ENCODE measurements at places on chromosomes 16 and 17.
A peak's percentile ranks its signal among the peaks of the same experiment; 100 is the strongest.

DNA sequence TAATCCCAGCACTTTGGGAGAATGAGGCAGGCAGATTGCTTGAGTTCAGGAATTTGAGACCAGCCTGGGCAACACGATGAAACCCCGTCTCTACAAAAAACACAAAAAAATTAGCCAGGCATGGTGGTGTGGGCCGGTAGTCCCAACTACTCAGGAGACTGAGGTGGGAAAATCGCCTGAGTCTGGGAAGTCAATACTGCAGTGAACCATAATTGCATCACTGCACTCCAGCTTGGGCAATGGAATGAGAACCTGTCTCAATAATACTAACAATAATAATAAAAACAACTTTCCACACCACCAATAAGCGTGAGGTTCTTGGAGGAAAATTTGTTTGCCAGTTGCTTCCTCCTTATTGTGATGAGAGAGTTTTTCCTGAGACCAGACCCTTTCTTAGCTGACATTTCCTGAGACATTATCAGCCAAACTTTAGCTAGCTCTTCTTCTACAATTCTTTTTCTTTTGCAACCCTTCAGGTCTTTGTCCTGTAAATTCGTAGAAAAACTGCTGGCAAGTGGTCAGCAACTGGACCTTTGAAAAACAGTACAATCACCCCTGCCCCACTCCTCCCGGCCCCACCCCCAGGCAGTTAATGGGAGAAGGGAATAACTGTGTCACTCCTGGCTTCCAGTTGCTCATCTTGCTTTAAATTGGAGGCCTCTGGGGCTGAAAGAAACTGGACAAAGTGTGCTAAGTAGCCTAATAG, 3.5 kb upstream of the EZH1 start:
- DNase-seq, result no peak

- DNase-seq, result no peak
These were observed 5.1 kb upstream of the NME4 start for GRCh38 chr16:391885-392335.

GRCh38 chr17:34434052-34434451, 71.0 kb upstream of the CCL1 start:
- DNase-seq, result no peak

DNA sequence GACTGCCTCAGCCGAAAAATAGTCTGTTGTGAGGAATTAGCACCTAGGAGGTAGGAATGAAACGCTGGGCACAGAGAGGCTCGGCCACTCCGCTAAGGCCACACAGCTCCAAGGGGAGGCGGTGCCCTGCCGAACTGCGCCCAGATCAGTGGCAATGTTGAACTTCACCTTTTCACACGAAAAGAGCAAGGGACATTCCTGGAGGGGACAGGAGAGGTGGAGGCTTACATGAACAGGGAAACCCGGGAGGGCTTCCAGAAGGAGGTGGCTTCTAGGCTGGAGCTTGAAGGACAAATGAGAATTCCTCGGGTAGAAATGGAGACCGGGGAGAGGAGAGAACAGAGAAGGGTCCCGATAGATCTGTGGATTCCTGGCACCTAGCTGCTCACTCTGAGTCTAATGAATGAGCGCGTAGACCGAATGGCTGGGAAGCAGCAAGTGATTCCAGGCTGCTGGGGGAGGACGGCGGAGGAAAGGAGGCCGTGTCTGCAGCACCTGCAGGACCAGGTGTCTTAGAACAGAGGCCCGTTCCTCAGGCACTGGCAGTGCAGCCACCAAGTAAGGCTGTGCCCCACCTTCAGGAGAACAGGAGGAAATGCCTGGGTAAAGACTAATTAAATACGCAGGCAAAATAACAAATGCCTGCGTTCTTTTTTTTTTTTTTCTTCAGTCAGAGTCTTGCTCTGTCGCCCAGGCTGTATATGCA, 722 bp upstream of the SLC38A10 start:
- no peak for DNase-seq

GRCh38 chr17:60141111-60142018, 8.4 kb upstream of the CA4 start:
- DNase-seq, result no peak

GRCh38 chr17:53662608-53663007, 160.1 kb upstream of the KIF2B start:
- DNase-seq, result no peak

- DNase-seq, result no peak
These were observed 55.8 kb upstream of the TANC2 start for GRCh38 chr17:62910277-62910676.

- no peak for DNase-seq
These were observed 28.9 kb downstream of the SLC7A5 start for GRCh38 chr16:87840271-87840978.

DNA sequence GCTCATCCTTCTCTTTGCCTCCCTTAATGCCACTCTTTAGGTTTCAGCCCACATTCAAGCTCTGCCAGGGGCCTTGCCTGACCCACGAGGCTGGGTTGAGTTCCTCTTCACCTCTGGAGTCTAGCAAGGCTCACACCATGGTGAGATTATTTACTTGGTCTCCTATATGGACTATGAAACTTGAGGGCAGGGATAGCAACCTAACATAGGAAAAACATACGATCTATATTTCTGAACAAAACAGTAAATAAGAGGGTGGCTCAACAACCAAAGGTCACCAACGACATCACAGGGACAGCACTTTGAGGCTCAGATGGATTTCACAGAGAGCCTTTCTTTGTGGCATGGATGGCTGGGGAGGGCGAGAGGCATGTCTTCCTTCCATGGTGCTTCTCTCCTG, 197.0 kb downstream of the MAF start:
- no peak for DNase-seq

- no peak for DNase-seq
These were observed 62.9 kb downstream of the TMEM235 start for GRCh38 chr17:78294356-78294755.

DNA sequence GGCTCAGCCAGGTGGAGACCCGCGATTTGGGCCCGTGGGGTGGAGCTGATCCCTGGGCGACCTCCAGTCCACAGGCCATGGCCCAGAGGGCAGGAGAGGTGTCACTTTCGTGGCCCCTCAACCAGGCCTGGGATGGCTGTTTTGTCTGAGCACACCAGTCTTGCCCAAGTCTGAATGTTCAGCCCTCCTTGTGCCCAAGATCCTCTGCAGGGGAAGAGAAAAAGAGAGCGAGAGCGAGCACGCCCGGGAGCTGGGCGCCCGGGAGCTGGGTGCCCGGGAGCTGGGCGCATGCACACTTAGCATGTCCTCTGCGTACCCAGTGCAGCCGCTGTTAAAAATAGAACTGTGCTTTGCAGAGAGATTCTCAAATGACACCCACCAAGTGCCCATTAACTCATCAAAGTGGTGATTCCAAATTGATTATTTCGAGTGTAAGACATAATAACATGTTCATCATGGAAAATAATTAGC, 403.3 kb upstream of the TNRC6C start:
- DNase-seq, result no peak

- DNase-seq, result peak; percentile 53
These were observed 18.8 kb downstream of the ALOX15B start for GRCh38 chr17:8057691-8058114.

DNA sequence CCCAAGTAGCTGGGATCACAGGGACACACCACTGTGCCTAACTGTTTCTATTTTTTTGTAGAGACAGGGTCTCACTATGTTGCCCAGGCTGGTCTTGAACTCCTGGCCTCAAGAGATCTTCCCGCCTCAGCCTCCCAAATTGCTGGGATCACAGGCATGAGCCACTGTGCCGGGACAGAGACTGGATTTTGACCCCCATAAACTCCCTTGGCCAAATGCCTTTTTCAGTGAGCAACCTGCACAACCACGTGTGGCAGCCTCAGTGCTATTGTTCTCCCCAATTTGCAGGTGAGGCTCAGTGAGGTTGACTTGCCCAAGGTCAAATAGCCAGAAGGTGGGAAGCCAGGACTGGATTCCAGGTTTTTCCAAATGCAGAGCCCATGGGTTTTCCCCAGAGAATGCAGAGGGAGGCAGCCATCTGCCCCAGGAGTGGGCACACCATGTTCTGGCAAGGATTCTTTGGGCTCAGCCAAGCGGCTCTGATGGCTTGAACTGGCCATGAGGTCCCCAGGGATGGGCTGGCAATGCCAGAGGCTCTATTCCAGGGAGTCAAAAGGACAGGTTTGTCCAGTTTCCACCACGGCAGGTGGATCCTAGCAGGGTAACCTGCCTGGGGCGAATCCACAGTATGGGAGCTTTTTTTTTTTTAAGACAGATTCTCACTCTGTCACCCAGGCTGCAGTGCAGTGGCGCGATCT, 1.8 kb downstream of the IL27 start:
- DNase-seq, result no peak

DNA sequence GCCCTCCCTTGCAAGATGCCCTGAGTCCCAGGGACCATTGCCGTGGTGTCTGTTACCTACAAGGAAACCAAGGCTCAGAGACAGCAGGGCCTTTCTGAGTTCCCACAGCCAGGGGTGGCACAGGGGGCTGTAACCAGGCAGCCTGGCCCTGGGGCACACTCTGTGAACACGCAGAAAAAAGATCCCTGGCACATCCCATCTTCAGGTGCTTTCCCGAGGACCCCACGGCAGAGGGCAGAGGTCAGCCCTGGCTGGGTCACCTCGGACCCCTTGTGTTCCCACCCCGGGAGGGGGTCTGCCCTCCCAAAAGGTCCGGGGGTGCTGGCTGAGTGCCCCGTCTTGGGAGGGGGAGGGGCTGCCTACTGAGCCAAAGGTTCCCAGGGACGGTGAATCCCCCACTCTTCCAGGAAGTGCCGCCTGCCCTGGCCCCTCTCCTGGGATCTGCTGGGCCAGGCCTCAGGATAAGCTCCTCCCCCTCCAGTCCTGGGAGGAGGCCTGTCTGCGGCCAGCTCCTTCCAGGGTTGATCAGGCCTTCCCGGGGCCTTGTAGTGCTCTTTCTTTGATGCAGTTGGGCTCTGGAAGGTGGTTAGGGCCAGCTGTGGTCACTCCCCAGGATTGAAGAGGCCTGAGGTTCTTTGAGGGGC, 8.1 kb downstream of the GLIS2 start:
- DNase-seq, result no peak

- DNase-seq, result no peak
These were observed 13.5 kb downstream of the SARM1 start for GRCh38 chr17:28385037-28385400.

GRCh38 chr16:55899857-55900256, 24.7 kb upstream of the CES5A start:
- no peak for DNase-seq

DNA sequence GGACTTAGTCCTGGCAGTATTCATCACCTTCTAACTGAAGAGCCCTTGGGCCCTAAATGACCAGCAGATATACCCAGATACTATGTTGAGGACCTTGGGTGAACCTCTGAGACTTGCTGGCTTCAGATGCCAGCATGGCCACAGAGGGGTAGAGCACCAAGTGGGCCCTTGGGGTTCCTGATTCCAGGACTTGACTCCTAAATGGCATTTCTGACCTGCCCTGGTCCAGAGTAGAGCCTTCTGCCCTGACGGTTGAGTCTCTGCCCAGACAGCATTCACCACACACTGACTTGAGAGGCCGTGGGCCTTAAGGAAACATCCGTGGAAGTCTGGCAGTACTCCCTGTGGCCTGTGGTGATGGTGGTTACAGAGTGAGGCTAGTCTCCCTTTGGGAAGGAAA, 2.8 kb upstream of the APPBP2 start:
- no peak for DNase-seq

GRCh38 chr16:84443166-84443802, 61.2 kb downstream of the MEAK7 start:
- DNase-seq, result no peak

- no peak for DNase-seq
These were observed 19.5 kb downstream of the MARVELD3 start for GRCh38 chr16:71645450-71645849.

GRCh38 chr17:28737770-28738679, 5.8 kb upstream of the TRAF4 start:
- no peak for DNase-seq

DNA sequence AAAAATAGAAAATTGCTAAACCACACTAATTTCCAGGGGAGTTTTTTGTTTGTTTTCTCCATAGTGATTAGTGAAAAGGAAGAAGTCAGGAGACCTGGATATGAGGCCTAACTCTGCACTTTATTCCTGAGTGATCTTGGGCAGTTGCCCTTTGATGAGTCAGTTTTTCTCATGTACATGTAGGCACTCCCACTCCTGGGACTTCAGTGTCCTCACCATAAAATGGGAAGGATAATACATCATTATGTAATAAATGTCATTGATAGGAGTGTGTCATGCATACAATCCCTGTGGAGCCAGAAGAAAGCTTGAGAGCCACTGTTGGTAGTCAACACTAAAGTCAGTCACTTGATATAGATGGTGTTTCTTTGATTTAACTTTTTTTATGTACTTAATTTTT, 32.5 kb downstream of the WIPF2 start:
- no peak for DNase-seq

- DNase-seq, result no peak
These were observed 88.8 kb upstream of the TNRC6C start for GRCh38 chr17:77869665-77870132.

GRCh38 chr17:957856-958421, 21.6 kb downstream of the NXN start:
- no peak for DNase-seq

DNA sequence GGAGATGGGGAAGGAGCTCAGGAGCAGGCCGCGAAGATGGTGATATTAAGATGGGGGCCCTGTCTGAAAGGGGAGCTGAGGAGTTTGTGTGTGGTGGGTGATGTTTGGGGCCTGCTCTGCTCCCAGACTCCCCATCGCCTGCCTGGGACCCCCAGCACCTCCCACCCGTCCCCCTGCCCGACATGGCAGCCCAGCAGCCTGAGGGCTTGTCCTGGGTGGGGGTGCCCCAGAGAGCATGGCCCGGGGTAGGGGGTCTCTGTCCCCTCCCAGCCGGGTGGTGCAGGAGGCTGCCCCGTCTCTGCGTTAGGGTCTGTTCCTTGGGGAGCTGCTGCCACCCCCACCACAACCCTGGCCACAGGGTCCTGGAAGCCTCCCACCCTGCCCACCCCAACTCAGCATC, 5.2 kb downstream of the CDH15 start:
- DNase-seq, result no peak

DNA sequence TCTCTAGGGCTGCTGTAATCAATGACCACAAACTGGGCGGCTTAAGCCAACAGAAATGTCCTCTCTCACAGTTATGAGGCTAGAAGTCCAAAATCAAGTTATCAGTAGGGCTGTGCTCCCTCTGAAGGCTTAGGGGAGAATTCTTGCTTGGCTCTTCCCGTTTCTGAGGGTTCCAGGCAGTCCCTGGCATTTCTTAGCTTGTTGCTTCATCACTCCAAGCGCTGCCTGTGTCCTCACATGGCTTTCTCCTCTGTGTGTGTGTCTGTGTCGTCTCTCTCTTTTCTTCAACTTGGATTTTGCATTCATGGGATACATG, 13.7 kb upstream of the CDC42EP4 start:
- DNase-seq, result no peak

DNA sequence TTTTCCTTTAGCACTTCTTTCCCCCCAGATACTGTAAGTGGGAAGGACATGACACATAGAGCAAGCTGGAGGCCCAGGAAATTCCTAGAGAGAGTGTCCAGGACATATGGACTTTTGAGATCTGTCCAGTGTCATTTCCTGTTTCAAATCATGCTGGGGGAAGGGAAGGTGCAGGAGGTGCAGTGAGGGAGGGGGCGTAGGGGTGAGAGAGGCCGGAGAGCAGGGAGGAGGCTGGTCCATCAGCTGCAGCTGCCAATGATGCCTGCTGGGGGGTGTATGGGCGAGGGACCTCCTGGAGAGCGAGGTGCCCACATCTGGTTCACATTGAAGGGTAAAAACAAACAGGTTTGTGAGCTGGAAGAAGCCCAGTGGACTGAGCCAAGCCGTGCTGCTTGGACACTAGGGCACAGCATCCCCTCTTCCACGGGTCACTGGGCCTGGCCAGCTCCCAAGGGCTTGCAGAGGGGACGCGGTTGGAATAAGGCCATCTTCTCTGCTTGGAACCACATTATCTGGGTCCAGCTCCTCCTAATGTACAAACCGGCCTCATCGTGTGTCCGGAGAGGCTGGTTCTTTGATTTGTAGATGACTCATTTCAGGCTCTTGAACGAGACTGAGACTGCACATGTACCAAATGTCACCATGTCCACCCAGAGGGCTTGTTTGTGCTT, 70.4 kb upstream of the SMURF2 start:
- peak; percentile 58 for DNase-seq

Data from brain pericyte (primary cell).